ENCODE measurements at places on chromosomes 12 and 14.

GRCh38 chr14:88983755-88984154, 159.3 kb downstream of the TTC8 start:
- no peak for DNase-seq

GRCh38 chr12:530821-531220, 71.1 kb downstream of the B4GALNT3 start:
- no peak for DNase-seq

DNA sequence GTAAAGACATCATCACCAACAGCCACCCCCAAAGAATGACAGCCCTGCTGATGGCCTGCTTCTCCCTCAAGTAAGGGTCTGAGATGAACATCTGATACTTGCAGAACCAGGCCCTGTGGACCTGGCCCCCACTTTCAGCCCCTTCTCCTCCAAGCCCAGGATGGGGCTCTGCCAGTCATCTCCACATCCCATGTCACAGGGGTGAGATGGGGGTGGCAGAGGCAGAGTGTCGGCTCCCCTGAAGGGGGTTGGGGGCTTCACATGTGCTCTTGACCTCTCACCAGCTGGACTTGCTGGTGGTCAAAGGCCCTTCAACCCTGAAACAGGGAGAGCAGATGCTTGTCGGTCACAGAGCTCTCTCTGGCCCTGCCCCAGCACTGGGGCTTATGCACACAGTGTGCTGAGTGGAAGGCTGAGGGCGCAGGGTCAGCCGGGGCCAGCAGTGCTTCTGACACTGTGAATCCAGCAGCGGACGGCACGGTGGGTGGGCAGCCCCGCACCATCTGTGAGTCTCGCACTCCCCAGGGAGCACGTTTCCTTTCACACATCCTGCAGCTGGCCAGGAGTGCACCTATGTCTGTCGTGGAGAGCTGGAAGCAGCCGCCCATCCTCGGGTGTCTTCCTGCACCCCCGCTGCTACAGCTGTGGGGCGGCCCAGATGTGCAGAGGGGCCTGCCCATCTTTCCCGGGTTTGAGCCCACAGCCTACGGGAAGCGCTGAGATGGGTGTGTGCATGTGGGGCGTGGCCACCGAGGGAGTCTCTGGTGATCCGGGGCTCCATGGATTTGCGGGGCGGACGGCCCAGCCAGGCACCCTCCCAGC, 94.3 kb downstream of the ADGRD1 start:
- DNase-seq = no peak

GRCh38 chr12:7376196-7376595, 67.8 kb downstream of the CD163L1 start:
- DNase-seq = no peak

DNA sequence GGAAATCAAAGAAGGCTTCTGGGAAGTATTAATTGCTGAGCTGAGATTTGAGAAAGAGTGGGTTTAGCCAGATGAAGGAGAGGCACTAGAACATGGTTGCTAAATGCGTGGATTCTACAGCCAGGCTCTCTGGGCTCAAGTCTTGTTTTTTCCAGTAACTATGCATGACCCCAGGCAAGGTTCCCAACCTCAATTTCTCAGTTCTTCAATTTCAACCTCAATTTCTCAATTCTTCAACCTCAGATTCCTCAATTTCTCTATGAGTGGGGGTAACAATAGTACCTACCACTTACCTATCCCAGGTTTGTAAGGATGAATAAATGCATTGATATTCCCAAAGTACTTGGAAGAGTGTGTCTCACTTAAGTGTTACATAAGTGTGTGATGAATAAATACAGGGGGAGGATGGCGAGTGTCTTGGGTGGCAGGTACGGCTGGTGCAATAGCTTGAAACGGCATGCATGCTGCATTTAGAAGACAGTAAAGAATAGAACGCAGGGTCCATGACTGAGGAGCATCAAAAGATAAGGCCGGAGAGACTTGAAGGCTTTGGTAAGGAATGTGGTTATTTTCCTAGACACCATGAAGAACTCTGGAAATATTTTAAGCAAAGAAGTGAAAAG, 149.1 kb upstream of the ATP2B1 start:
- DNase-seq = no peak

DNA sequence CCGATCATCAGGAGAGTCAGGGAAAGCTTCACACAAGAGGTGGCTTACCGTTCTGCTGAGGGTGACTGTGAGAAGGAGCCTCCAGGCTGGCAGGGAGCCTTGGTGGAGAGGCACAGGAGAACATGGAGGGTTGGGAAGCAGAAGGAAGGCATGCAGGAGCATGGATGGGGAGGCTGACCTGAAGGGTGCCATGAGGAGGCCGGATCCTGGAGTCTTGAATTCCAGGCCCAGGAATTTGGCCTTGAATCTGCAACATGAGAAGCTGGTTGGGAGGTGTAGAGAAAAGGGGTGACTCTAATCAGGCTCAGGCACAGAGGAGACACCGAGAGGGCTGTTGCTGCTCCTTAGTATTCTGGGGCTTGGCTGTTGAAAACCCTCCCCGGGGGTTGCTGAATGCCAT, 130.2 kb downstream of the PELI2 start:
- DNase-seq = no peak

DNA sequence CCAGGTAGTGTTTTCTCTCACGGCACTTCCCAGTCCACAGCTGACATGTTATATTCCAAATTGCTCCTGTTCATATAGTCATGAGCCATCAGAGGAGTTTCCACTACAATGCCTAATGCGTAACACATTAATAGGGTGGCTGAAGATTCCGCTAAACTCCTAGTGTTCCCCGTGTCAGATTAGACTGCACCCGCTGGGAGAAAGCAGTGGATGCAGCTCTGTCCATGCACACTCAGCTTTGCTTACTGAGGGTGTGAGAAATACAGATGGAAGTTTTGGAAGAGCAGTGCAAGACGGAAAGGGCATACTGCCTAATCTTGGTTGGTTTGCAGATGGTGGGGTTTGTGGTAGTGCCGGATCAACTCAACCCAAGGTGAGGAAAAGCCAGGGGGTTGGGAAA, 5.6 kb downstream of the PPP1R3E start:
- DNase-seq = no peak

DNA sequence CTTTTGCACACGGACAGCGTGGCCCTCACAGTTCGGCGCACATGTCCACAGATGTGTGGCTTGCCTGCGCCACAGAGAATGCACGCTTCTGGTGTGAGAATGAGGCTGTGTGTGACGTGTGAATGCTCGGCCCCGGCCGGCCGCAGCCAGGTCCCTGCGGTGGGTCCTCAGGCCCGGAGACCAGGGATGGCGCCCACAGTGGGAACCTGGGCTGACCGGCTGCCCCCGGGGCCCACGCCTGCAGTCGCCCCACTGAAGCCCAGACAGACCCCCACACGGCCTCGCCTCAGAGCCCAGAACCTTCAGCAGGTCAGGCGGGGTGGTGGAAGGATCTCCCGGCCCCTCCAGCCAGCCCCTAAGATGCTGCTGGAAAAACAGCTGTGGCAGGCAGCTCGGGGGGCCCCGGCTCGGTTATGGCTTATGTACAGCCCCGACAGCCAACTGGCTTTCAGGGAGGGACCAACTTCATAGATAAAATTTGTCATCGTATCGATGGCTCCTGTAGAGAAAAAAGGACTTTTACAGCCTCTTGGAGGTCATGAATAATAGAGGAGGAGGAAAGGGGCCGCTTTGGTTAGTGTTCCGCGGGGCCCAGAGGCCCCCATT, 4.5 kb upstream of the C14orf180 start:
- DNase-seq = no peak

- DNase-seq = no peak
Measured at GRCh38 chr14:43795600-43796228, 711.4 kb downstream of the FSCB start.

GRCh38 chr12:124833693-124834122, 30.0 kb downstream of the SCARB1 start:
- DNase-seq = no peak

GRCh38 chr12:92961949-92962348, 32.9 kb upstream of the EEA1 start:
- DNase-seq = no peak

- DNase-seq = no peak
Measured at GRCh38 chr14:85090681-85091080, 439.3 kb upstream of the FLRT2 start.

GRCh38 chr12:106133136-106134087, 5.3 kb downstream of the NUAK1 start:
- DNase-seq = peak; percentile 83

- peak; percentile 85 for DNase-seq
Measured at GRCh38 chr12:15152868-15153267, 68.3 kb downstream of the RERG start.

- DNase-seq = no peak
Measured at GRCh38 chr14:75972801-75973421, 8.9 kb downstream of the TGFB3 start.

- no peak for DNase-seq
Measured at GRCh38 chr14:28756884-28757570, 9.6 kb upstream of the FOXG1 start.

DNA sequence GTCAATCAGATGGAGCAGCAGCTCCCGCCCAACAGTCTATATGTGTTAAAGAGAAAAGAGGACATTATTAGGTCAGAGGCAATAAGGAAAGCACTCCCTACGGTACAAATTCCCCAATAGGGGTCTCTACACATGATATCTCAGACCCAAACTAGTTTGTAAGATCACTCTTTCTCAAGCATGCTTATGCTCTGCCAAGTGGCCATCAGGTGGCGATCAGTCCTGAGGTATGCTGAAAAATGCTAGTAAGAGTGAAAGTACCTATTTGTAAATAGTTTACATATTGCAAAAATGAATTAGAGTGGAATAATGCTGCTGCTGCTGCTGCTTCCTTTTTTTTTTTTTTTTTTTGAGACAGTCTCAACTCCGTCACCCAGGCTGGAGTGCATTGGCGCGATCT, 61.0 kb downstream of the CPM start:
- peak; percentile 8 for DNase-seq

GRCh38 chr14:35121026-35121886, 534 bp downstream of the PPP2R3C start:
- no peak for DNase-seq

DNA sequence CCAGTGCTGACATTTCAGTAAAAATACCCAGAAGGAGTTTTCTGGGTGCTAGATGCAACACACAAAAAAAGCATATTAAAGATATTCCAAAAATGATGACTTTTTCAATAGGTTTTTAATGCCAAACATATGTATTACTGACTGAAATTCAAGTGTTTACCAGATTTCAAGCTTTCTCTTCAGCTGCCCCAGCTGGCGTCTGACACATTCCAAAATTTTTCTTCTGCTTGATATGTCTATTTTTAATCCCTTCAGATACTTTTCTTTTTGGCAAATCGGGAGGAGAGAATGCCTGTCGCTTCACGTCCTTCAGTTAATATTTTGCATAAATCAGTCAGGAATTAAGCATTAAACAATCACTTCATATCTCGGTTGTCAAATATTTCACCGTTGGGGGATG, 7.1 kb upstream of the CCDC60 start:
- DNase-seq = no peak

- no peak for DNase-seq
Measured at GRCh38 chr14:88417594-88417993, 32.1 kb downstream of the SPATA7 start.

- DNase-seq = no peak
Measured at GRCh38 chr14:53501361-53502211, 348.5 kb upstream of the DDHD1 start.

DNA sequence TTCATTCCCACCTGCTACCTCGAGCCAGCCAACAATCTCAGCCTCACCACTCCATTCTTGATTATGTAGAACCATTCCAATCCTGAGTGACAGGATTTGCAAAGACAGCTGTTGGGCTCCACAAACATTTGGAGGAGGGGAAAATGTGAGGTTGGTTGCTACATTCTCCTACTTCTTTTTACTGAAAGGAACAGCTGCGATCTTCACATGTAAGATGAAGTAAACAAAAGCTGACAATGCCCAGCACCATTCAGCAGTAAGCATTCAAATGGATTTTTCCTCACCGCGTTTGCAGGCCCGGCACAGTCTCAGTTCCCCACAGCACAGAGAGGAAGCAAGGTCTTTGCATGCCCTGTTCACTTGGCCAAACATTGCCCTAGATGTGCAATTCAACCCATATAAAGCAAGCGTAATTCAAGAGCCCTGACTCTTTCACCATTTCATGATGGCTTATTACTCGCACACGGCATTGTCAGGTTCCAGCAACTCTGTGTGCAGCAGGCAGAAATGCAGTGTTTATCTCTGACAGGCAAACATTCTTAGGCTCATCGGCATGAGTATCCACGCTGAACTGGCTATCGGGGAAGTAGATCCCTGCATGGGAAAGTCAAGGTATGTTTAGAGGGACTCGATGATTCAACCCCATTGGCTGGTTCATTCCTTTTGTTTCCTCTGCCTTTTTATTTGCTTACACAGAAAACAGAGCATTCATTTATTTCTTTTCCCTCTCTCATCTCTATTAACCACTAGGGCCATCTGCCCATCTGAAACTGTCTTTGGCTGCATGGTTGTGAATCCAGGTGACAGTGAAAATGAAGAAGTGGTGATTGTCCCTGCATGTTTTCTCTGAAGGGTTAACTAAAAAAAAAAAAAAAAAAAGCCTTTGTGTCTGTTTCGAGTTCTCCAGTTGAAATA, 236.1 kb upstream of the PLEKHG7 start:
- DNase-seq = no peak

- DNase-seq = no peak
Measured at GRCh38 chr12:124110372-124110883, 137.4 kb downstream of the ZNF664 start.
